ENCODE measurements at places on chromosomes 4 and X.

- DNase-seq, result no peak
Measured at GRCh38 chrX:30751497-30751896, 98.3 kb downstream of the GK start.

DNA sequence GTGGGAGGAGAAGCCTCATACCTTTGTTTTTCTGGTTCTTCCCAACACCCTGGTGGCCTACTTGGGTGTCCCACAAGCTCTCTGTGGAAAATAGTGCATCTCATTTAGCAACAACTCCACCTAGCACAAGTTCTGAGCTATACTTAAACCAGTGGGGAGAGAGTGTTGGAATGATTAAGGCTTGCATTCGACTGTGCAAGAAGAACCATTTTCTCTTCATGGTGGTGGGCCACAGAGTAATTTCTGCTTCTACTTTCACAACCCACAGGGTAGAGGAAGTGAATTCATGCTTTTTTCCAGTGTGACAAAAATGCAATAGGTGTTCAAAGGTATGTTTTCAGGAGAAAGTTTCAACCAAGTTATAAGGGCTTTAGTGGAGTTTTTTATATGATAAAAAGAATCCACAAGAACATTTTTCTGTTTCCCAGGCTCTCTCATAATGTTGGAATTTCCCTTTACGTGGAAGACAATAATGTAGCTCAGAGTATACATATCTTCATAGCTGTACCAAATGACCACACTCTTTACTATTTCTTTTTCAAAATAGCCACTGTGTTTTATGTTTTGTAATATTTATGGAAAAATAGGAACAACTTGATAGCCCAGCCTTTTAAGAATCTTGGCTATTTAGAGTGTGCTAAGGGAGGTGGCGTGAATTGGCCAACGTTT is 80.3 kb upstream of the HHIP start:
- DNase-seq, result no peak

DNA sequence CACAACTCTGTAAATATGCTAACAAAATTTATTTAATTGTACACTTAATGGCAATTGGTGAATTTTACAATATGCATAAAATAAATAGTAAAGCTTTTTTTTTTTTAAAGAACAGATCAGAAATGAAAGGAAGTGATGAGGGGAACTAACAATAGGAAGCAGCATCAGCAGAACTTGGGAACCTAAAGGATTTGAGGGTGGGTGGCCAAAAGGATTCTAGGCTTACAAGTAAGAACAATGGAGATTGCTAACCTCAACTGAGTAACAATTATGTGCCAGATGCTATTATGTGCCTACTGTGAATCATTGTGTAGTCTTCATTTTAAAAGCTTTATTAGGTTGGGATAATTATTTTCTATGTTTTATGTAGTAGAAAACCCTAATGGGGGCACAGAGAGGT is 185.2 kb downstream of the LDB2 start:
- no peak for DNase-seq

- no peak for DNase-seq
Measured at GRCh38 chrX:151621422-151621821, 57.9 kb downstream of the PASD1 start.

Data from AML-193 (cell line).